ENCODE measurements at places on chromosomes 12 and 14. TPM values are rescaled to one million over a fixed set of nuclear protein-coding genes. Genes with fewer than 3 reads are reported as not detected.

GRCh38 chr14:99143793-99144192, 128.2 kb downstream of the BCL11B start:
- DNase-seq, result no peak

DNA sequence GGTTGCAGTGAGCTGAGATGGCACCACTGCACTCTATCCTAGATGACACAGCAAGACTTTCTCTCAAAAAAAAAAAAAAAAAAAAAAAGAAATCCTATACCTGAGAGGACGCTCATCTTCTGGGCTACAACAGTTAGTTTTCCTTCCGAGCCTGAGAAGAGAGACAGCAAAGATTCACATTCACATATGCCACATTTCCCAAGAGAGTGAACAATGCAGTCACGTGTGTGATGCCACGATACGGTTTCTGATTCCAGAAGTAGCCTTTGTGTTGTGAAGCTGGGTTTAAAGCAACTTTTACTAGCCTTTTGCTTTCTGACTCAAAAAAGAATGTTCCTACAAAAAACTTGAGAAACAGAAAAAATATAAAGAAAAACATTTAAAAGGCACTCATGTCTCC, 19.5 kb downstream of the GCN1 start:
- DNase-seq, result no peak

DNA sequence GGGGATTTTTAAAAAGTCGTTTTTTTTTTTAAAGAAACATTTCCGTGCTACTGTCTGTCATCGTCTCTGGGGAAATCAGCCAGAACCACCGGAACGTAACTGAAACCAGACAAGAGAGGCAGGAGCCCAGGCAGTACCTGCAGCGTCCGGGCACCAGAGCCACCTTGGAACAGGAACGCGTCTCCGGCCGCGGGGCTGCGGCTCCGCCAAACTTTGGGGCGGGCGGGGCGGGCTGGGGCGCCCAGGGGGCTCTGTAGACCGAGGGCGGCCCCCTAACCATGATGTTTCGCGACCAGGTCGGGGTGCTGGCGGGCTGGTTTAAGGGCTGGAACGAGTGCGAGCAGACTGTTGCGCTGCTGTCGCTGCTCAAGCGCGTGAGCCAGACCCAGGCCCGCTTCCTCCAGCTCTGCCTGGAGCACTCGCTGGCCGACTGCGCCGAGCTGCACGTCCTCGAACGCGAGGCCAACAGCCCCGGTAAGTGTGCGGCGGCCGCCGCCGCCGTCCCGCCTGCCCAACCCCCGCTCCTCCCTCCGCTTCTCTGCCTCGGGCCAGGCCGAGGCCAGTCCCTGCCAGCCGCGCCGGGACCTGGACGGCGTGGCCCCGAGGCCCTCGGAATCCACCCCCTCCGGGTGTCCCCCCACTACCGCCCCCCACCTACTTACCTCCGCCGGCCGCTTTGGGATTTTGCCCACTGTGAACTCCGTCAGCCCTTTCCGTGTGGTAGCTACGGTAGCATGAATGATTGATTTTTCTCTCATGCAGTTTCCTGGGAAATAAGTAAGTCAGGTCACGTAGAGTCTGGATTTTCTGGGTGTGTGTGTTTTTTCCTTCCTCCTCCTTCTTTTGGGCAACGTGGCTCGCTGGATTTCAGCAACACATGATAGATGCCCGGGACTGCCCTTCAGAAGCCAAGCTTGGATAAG, 972 bp downstream of the SAMD4A start:
- DNase-seq, result no peak

The NANOG gene
- 0.13 TPM for polyA plus RNA-seq

The CLEC1A gene
- polyA plus RNA-seq, result 2.9 TPM

The MYF5 gene
- polyA plus RNA-seq, result 25.0 TPM

The RHEBL1 gene
- polyA plus RNA-seq, result 1.6 TPM

The SLC39A5 gene
- 0.56 TPM for polyA plus RNA-seq
